ENCODE measurements at places on chromosomes 12 and 14. TPM values are rescaled to one million over a fixed set of nuclear protein-coding genes. Genes with fewer than 3 reads are reported as not detected.

The ASB2 gene
- total RNA-seq = 21.1 TPM

- H3K36me3 ChIP-seq = no peaks in the 10 kb centered on the region
- no peaks in the 10 kb centered on the region for H3K4me1 ChIP-seq
- no peak overlapping the region for H3K4me3 ChIP-seq
- H3K27me3 ChIP-seq = no peaks in the 10 kb centered on the region
- no peak for DNase-seq
- H3K27ac ChIP-seq = no peak overlapping the region
Measured at GRCh38 chr12:128662101-128662500, 161.7 kb downstream of the SLC15A4 start.

The PSMA3 gene
- 479 TPM for total RNA-seq

DNA sequence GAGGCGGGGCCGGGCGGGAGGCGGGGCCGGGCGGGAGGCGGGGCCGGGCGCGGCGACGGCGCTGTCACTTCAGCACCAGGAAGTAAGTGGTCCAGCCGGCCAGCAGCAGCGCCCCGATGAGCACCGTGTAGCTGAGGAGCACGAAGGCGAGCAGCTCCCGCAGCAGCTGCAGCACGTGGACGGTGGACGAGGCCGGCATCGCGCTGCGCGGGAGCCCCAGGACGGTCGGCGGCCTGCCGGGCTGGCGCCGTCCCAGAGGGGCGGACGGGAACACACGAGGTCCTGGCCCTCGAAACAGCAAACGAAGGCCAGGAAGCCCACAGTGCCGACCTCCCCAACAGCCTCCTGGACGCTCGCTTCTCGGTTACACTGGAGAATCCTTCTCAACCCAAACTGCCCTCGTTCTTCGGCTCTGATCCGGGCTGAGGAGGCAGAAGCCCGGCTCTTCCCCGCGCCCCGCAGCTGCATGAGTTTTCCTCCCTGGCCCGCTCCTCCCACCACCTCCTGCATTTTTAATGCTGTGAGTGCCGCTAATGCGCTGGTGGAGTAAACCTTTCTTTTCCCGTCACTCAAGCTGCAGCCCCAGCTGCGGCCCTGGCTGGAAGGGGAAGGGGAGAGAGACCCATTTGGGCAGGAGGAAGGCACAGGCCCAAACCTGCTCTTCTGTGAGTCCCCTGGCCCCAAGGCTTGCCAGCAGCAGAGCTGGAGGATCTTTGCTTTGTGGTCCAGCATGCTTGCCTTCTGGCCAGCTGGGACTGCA lies 694 bp upstream of the DIABLO start:
- H3K4me3 ChIP-seq = peak overlapping the region; percentile 95
- peaks cover 31% of the 10 kb centered on the region for H3K36me3 ChIP-seq
- H3K27me3 ChIP-seq = no peaks in the 10 kb centered on the region
- peak overlapping the region; percentile 79 for H3K27ac ChIP-seq
- H3K4me1 ChIP-seq = peaks cover 28% of the 10 kb centered on the region

- no peak overlapping the region for H3K4me3 ChIP-seq
- no peaks in the 10 kb centered on the region for H3K36me3 ChIP-seq
- no peaks in the 10 kb centered on the region for H3K4me1 ChIP-seq
Measured at GRCh38 chr12:109027767-109028166, 6.9 kb upstream of the SVOP start.
